ENCODE measurements at places on chromosomes 7 and 10. TPM values are rescaled to one million over a fixed set of nuclear protein-coding genes. Genes with fewer than 3 reads are reported as not detected.

Gene CCDC71L
- 32.1 TPM for total RNA-seq

- DNase-seq, result no peak
Observed at GRCh38 chr7:34756025-34756437, 98.0 kb downstream of the NPSR1 start.

DNA sequence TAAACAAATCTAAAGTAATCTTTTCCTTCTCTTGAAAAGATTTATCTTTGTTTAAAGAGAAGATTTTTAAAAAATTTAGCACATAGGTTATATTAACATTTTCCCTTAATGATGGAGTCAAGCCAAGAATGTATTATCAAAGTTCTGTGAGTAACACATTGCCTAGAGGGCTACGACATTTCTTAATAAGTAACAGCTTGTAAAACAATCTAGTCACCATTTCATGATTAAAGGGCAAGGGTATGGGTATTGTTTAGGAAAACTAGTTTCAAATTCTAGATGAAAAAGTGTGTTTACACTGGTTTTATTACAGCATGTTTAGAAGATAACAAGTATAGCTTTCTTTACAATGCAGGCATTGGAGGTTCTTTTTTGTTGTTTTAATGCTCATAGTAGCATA is 28.6 kb upstream of the LAMB4 start:
- no peak for DNase-seq

Gene ZNF467
- 0.48 TPM for total RNA-seq

- DNase-seq, result no peak
Observed at GRCh38 chr10:17506390-17506789, 52.0 kb upstream of the ST8SIA6 start.

Gene TSPAN15
- total RNA-seq, result 22.4 TPM

Gene MYPN
- 0.04 TPM for total RNA-seq

Gene OR2A42
- total RNA-seq, result 0.07 TPM

Gene UTF1
- total RNA-seq, result not detected

Gene ATP5F1C
- total RNA-seq, result 291 TPM

DNA sequence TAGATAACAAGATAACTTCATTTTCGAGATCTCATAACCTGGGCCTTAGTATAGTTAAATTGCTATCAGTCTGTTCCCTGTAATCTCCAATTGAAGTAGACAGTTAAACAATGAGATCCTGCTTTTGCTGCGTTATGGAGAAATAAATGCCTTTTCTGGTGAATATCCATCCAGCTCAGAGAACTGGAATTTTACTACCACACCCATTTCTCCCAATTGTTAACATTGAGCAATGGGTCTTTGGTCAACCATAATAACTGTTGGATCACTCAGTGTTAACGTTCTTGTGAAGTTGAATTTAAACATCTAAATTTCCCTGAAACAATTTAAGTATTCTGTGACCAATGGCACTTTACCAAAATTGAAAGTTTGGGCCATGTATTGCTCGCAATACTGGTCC is 3.0 kb downstream of the CALU start:
- DNase-seq, result no peak

GRCh38 chr10:63522277-63522687 is 1.1 kb downstream of the REEP3 start:
- no peak for DNase-seq

DNA sequence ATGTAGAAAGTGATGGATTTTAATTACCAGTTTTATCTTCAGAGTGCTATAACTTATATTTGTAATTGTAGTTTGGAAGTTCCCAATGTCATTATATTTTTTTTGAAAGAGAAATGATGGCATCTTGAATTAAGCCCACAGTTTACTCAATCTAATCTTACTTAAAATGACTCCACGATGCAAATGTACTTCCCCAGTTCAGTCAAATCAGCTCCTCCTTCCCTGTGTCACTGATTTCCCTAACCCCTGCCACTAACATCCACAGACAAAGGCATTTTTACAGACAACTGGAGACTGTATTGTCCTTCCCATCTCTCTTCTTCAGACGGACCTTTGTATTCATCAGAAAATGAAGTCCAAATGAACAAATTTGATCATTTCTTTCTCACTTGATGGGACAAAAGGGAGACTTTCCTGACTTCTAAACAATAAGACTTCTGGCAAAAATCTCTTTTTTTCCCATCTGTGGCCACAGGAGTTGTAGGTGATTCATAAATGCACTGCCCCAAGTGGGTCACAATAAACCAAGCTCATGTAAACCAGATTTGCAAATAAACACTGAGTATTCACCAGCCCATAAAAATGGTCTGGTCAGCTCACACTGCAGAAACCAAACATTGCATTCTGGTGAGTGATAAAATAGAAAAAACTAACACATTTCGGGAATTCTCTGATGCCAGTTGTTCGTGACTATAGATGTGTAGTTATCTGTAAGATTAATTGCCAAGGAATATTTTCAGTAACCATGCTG is 162.9 kb downstream of the FANK1 start:
- DNase-seq, result no peak

Gene SFTPA1
- not detected for total RNA-seq

DNA sequence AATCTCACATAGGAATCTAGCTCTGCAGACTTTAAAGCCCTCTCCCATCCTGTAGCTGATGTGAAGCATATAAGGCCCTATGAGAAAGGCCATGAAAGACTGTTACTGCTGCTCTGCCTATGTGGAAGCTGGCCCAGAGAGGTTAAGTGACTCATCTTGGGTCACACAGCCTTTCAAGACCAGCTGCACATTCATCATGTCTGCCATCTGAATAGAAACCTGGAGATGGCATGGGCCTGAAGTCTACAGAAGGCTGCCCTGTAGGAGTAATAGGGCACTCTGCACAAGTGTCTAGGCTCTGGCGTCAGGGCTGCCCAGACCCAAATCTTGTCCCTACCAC is 59.4 kb upstream of the COL13A1 start:
- no peak for DNase-seq

GRCh38 chr7:135169964-135170273 is 588 bp downstream of the CYREN start:
- DNase-seq, result no peak

Gene NUTM2A
- 4.9 TPM for total RNA-seq

Gene NUTM2D
- 4.0 TPM for total RNA-seq

Gene AMPH
- total RNA-seq, result 0.25 TPM

Gene MKI67
- total RNA-seq, result 5.1 TPM

- no peak for DNase-seq
Observed at GRCh38 chr10:63574011-63574410, 52.8 kb downstream of the REEP3 start.

GRCh38 chr10:47378606-47379444 is 5.3 kb downstream of the ZNF488 start:
- DNase-seq, result no peak

Gene NFE2L3
- total RNA-seq, result 57.1 TPM

DNA sequence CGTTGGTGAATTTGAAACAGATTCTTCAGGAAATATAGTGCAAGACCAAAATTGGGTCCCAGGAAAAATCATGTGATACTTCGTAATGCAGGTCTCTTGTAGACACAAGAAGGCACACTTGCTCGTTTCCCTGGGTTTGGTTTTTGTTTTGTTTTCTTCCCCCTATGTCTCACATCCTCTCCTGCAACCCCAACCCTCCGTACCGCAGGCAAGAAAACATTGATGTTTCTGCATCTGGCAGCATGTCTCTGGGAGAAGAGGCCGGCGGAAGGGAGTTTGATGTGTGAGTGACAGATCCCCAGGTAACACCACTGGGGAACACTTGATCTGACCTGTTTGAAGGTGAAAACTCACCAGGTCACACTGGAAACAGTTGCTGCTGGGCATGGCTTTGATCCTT is 718.5 kb downstream of the AUTS2 start:
- no peak for DNase-seq

- no peak for DNase-seq
Observed at GRCh38 chr7:130853503-130854279, 119.7 kb upstream of the KLF14 start.

GRCh38 chr10:42594246-42594650 is 44.1 kb downstream of the ZNF33B start:
- DNase-seq, result no peak

DNA sequence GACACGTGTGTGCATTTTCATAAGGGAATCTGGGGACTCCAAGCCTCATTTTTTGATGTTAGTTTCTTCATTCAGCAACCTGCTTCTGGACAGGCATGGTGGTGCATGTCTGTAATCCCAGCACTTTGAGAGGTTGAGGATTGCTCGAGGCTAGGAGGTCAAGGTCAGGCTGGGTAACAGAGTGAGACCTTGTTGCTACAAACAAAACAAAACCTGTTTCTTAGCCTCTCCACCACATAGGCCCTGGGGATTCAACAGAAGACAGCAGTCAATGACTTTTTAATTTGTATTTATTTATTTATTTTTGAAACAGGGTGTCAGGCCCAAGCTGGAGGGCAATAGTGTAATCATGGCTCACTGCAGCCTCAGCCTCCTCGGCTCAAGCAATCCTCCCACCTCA is 6.9 kb upstream of the CYTH3 start:
- DNase-seq, result no peak

Gene FAM25G
- total RNA-seq, result 3.2 TPM

DNA sequence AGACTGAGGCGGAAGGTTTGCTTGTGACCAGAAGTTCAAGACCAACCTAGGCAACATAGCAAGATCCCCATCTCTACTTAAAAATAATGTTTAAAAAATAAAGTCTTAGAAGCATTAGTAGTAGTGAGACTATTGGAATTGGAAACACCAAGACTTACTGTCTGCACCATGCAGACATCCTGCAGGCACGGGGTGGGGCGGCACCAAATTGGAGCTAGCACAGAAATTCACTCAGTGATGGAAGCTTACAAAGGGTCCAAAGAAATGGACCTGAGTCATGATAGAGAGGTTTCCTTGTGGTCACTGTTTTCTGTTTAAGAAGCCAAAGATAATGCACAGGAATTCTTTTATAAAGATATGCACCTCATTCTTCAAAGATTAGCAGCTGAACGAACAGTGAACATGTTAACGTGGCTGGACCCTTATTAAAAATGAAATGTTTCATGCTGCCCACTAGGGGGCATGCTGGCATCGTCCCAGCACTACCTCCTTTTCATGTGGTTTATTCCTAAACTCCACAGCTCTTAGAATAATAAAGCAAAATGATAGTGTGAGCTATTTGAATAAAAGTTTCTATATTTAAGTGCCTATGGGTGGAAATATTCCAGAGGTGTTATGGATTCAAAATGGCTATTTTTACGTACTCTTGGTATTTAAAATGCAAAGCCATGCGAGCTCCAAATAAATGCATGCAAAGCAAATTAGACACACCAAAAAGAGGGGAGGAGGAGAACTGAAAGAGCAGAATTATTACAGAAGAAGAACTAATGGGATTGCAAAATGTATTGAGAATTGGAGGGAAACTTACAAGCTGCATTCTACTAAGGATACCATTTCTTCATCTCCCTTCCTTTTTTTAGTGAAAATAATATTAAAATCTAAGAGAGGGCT is 28.6 kb downstream of the PDSS1 start:
- peak; percentile 9 for DNase-seq

DNA sequence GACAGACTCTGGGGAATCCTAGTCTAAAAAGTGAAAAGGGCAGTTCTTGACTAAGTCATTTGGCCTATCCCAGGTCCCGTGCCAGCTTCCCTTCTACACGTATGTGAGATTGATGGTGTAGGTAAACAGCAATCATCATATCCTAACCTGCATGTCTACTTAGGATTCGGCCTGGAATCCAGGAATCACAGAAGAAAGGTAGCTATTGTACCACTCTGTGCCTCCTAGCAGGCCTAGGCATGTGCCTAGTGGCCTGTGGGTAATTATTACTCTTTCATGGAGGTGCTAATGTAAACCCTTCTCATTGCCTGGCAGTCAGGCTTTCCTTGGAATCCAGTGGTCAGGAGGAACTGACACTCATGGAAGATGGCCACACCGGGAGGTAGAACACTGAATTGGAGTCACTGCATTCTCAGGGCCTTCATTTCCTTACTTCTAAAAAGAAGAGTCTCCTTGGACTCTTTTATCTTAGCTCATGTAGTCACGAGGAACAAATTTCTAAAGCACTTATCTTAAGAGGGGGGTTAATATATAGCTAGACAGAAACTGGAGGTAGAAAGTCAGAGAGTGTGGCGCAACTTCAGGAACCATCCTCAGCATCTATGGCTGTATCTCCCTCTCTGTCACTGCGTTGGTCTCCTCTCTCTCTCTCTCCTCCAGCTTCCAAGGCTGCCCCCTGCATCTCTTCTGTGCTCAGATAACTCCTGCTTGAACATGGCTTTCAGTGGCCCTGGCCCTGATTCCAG is 122.5 kb downstream of the C1GALT1 start:
- DNase-seq, result no peak

DNA sequence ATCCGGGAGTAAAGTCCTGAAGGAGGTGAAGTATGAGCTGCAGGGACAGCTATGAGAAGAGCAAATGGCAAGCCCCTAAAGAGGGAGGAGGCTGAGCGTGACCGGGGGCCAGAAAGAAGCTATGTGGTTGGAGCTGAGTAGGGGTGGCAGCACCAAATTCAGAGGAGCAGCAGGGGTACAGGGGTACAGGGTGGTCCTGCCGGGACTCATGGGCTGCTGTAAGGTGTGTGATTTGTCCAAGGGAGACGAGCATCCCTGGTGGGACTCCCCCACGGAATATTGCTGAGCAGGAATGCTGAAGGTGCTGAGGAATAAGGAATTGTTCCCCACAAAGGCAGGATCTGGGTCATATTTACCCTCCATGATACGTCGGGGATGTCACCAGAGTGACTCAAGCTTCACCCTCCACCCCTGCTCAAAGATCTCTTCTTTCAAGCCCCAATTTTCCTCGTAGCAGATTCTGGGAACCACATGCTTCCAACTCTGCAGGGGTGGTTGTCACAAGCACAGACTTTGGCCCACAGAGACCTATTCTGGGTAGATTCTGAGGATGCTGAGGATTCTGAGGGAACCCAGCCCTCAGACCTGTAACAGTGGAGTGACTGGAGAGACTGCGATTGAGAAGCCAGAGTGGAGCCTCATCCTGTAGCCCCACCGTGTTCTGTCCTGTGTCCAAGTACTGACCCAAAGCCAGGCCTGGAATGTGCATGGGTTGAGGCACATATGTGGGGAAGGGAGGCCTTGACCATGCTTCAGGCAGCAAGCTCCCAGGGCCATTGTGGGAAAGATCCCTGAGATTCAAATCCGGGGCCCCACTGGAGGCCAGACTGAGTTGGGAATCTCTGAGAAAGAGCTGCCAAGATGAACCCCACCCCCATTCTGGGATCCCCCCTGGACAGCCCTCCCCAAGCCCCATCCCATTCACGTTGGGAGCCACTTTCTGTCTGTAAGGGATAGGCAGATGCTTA is 4.2 kb downstream of the SFTPD start:
- DNase-seq, result no peak

- DNase-seq, result no peak
Observed at GRCh38 chr10:90302758-90303481, 554.9 kb downstream of the HTR7 start.

Gene MOGAT3
- not detected for total RNA-seq

- no peak for DNase-seq
Observed at GRCh38 chr10:126508535-126509040, 120.3 kb upstream of the ADAM12 start.

DNA sequence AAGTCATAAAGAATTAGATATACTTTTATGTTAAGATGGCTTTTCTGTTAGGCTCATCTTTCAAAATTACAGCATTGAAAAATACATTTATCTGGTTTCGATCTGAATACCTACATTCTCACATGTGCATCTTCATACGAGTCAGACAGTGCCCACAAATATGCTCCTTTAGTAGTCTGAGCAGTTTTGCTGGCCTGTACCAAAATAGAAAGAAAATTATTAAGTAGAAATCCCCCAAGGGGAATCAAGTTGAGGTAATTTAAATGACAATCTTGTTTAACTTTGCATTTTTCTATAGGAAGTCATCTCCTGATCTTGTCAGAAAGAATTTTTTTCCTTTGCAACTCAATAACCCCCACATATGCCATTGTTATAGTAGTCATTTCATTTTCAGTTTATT is 287.4 kb upstream of the SEMA3D start:
- DNase-seq, result no peak

- DNase-seq, result no peak
Observed at GRCh38 chr7:116145245-116145852, 65.0 kb upstream of the TES start.

- DNase-seq, result no peak
Observed at GRCh38 chr10:28595613-28596012, 62.7 kb downstream of the WAC start.
